ENCODE measurements at places on chromosomes 4 and X. TPM values are rescaled to one million over a fixed set of nuclear protein-coding genes. Genes with fewer than 3 reads are reported as not detected.
A peak's percentile ranks its signal among the peaks of the same experiment; 100 is the strongest.

DNA sequence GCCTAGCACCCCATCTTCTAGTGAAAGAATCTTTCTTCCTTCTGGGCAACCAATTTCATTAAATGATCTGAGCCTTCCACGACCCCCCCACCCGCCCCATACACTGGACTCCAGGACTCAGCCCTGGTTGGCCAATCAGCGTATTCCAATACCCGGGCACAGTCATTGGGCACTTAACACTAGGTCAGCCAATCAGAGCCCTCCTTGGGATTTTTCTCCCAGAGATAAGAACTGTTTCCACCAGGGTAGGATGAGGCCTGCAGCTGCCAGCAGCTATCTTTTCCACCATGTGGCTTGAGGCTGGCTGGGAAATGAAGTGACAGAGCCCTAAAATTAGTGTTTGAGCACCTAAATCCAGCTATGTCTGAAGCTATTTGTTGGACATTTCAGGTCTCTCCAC is 418.8 kb downstream of the BCOR start:
- DNase-seq = no peak

DNA sequence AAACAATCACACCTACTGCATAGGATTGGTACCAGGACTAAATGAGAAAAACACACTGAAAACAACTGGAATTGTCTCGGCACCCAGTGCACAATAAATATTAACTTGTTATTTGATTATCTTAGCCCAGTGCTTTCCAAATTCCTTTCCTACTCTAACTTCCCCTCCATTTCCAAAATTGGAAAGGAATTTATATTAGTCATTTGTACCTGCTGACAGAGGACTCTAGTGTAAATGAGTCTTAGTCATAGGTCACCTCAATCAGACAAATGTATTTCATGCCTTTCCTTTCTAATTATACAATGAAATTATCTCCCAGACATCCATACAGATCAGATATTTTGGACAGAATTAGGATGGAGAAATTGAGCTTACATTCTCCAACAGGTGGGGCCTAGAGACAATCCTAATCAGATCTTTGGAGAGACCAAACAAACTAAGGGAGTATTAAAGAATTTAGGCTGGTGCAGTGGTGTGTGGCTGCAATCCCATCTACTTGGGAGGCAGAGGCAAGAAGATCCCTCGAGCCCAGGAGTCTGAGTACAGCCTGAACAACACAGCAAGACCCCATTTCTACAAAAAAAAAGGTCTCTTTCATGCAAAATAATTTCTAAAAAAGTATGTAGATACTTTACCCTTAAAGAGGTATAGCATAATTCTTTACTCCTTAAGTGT is 10.1 kb downstream of the SH3D19 start:
- no peak for DNase-seq

Gene PPP1R2C
- not detected for polyA plus RNA-seq

- peak; percentile 3 for DNase-seq
Measured at GRCh38 chrX:25131055-25131454, 115.3 kb upstream of the ARX start.

- DNase-seq = peak; percentile 87
Measured at GRCh38 chr4:17619416-17620105, 5.1 kb downstream of the MED28 start.

DNA sequence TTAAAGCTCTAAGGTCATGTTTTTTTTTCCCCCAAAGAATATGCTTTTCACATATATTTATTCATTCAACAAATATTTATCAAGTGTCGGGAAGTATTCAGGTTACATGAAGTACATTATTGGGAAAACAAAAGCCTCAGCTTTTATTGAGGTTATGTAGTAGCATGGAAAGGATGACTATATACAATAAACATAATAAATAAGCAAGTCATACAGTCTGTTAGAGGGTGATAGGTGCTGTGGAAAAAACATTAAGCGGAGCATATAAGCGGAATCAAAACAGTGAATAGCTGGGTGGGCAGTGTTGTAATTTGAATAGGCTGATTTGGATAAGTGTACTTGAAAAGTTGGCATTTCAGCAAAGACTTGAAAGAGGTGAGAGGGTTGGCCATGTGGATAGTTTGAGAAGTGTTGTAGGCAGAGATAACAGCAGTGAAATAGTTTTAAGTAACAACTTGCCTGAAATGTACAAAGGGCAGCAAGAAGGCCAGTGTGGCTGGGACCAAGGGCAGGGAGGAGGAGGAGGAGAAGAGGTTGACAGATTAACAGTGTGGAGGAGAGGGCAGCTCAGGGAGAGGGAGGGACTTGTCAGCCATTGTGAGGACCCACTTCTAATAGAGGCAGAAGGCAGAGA is 558.7 kb downstream of the SPRY1 start:
- DNase-seq = no peak

- DNase-seq = peak; percentile 6
Measured at GRCh38 chr4:11769434-11769833, 340.7 kb upstream of the HS3ST1 start.

GRCh38 chrX:63656871-63657580 is 128.0 kb downstream of the ARHGEF9 start:
- peak; percentile 78 for DNase-seq

Gene BRS3
- polyA plus RNA-seq = not detected

DNA sequence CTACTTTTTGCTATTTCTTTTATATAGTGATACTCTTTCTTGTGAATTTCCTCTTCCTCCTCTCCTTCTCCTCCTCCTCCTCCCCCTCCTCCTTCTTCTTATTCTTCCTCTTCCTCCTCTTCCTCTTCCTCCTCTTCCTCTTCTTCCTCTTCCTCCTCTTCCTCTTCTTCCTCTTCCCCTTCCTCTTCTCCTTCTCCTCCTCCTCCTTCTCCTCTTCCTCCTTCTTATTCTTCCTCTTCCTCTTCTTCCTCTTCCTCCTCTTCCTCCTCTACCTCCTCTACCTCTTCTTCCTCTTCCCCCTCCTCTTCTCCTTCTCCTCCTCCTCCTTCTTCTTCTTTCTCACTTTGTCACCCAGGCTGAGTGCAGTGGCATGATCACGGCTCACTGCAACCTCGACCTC is 36.3 kb upstream of the RBMX start:
- DNase-seq = no peak

DNA sequence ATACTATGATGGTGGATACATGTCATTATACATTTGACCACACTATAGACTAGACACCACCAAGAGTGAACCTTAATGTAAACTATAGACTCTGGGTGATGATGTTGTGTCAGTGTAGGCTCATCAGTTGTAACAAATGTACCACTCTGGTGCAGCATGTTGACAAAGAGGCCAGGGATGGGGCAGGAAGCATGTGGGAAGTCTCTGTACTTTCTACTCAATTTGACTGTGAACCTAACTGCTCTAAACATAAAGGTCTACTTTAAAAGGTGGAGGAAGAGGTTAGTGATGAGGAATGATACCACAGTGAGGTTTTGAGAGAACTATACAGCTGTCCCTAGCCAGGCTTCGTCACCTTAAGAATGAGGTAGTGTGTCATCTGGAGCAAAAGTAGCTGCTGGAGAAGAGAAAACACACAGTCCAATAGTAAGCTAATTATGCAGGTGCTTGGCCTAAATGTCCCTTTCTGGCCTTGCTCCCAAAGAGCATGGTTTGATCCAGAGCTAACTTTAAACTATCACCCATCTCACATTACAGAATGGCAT is 38.4 kb downstream of the GRSF1 start:
- DNase-seq = no peak

Gene CXCL8
- polyA plus RNA-seq = 3.0 TPM
